ENCODE measurements at places on chromosomes 7 and 10. TPM values are rescaled to one million over a fixed set of nuclear protein-coding genes. Genes with fewer than 3 reads are reported as not detected.

CHAT gene
- not detected for polyA plus RNA-seq

GPR15LG gene
- not detected for polyA plus RNA-seq

DNA sequence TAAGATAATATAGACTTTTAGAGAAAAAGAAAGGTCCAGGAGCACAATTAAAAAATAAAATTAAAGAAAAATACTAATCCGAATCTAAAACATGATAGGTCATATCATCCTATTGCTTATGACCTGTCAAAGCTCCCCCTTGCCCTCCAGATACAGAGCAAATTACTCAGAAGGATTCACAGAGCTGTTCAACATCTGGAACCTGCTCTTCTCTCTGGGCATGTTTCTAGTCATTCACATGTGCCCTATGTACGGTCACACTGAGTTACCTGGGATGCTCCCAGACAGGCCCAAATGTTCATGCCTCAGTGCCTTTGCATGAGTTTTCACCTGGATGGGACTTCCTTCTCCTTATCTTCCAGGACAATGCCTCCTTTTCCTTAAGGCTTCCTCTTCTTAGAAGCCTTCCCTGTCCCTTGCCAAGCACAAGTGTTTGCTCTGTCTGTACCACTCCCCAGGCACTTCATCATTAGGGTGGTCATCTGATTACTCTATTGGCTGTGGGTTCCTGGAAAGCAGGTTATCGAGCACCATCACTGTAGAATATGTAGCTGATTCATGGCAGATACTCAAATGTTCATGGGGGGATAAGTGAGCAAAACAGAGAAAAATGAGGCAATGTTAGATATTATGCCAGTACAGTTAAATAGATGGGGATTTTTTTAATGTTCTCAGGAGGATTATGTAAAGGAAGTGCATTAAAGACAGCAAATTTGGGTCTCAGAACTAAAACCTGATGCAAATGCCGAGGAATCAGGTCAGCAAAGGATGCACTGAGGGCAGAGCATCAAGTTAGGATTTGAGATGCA is 12.0 kb upstream of the AOAH start:
- DNase-seq: no peak

GRCh38 chr10:45471531-45472310 is 97.7 kb downstream of the ALOX5 start:
- no peak for DNase-seq

DNA sequence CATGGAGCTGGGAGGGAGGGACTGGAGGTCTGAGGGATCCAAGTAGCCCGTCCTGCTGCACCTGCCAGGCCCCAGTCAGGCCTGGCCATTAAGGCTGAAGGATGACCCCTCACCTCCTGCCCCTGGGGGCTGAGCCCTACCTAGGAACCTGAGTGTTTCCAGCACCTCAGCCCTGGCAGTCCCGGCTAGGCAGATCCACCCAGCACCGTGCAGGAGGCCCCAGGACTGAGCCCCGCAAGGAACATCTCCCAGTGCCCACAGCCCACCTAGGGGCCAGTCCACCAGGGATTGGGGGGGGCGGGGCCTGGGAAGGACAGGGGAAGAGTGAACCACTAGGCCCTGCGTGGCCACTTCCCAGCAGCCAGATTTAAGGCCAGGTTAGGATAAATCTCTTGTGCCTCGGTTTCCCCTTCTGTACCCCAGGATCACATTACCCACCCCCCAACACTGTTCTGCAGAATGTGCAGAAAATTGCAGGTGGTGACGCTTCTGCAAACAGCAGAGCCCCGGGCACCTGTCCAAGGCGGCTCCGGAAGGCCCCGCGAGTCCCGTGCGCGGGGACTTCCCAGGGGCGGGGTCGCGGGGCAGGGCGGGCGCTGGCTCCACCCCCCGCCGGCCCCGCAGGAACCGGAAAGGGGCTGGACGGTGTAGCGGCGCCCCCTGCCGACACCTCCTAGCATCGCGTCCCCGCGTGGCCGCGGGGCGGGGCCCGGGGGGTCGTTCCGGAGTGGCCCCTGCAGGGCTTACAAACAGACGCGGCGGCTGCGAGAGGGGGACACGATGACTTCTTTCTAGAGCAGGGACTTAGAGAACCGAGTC is 55.9 kb downstream of the PWWP2B start:
- DNase-seq: no peak

DNA sequence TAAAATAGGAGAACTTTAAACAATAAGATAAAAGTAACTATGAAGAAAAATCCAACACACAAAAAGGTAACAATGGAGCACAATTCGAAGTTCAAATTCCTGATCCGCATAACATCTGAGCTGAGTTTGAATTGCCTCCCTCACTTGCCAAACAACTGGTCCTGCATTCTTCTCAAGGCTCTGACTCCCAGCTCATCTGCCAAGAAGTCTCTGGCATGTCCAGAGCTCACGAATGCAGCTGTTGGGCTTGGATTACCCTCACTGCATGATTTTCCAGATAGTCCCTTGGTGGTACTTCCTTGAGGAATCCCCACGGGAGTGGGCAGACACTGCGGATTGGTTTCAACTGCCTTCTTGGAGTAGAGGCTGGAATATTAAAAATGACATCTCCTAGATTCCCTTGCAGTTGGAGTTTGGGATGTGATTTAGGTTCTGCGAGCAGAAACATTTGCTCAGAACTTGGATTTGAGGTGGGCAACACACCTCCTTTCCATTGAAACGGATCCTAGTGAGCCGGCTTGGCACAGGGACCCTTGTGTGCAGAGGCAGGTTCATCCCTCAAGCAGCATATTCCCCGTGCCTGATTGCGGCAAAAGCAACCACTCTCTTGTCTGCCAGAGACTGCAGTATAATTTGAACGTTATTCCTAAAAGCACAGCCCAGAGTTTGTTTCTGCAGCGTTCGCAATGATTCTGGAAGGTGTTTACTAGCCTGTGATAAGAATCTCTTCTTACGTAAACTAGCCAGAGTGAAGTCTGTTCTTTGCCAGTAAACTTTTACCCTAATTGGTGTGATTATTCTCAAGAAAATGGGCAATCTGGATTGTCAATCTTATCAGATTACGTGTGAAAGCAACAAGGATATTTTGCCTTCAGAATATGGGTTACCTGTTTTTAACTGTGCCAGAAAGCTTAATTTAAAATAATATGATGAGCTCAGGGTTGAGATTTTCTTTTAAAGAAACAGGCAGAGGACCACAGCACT is 23.4 kb upstream of the PRKCQ start:
- no peak for DNase-seq

GRCh38 chr10:129754211-129755050 is 209.6 kb downstream of the EBF3 start:
- DNase-seq: no peak

DNA sequence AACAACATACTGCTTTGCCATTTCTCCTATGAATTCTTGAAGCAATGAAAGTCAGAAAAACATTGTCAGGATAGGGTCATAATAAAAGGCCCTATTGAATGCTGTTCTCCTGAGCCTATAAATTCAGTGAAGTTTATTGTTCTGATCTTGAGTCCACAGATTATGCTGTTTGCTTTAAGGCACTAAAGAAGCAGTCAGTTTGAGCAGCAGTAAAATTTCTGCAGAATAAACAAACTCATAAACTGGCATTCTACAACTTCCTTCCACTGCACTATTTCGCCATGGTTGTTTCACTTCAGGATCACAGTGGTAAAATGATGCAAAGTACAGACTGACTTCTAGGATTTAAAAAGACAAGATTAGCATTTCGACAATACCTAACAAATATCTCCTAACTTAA is 503.2 kb downstream of the SH2D4B start:
- DNase-seq: no peak

DNA sequence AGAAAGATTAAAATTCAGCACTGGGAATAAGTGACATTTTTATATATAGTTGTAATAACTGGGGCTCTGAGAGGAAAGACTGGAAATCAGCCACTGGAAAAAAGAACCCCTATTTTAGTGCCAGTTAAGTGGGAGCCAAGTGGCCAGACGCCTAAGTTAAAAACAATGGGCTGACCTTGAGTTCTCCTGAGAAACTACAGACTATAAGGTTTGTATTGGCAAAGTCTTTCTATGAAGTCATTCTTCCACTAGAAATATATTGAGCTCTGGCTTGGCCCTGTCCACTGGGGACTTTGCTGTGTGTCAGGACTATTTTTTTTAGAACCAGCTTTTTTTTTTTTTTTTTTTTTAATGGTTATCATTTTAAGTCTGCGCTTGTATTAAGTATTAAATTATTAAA is 210.6 kb upstream of the FZD8 start:
- DNase-seq: no peak
